ENCODE measurements at places on chromosomes 12 and 14. TPM values are rescaled to one million over a fixed set of nuclear protein-coding genes. Genes with fewer than 3 reads are reported as not detected.

GRCh38 chr14:52792097-52792415 lies 649 bp upstream of the GNPNAT1 start:
- no peak for DNase-seq

DNA sequence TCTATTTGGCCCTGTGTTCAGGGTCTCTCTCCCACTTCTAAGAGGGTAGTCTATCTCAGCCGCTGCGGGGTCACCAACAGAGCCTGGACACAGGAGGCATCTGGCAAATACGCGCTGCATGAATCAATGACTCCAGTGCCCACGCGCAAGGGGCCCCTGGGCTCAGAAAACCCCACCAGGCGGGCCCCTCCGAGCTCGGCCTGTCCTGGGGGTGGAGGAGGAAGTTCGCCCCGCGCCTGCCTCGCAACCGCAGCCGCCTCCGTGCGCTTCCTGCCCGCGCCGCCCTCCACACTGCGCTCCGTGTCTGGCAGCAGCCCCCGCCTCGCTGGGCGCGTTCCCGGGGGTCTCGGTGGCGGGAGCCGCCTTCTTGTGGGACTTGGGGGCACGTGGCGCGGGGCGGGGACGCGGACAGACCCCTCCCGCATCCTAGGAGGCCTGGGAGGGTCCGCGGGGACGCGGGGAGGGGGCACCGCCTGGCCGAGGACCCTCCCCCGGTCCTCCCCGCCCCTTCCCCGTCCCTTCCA lies 811 bp upstream of the FBRSL1 start:
- DNase-seq, result peak; percentile 77

DNA sequence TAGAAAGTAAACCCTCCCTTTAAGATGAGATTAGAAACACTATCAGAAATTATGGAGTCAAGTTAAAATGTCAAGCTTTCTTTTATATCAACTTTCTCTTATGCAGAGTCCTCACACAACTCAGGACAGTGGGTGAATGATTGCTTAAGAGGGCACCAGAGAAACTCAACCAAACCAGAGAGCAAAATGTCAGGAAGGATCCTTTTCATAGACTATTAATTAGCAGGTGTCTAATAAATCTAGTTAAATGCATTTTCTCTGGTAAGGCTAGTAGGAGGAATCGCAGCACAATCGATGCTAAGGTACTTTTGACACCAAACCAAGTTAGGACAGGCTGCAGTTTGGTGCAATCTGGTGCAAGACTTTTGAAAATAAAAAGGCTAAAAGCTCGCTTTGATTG lies 614.7 kb upstream of the FOXG1 start:
- DNase-seq, result no peak

The FOXA1 gene
- not detected for total RNA-seq

The OR11H6 gene
- total RNA-seq, result not detected

The CCDC85C gene
- 5.3 TPM for total RNA-seq

The NANOG gene
- not detected for total RNA-seq
